ENCODE measurements at places on chromosomes 7 and 10. TPM values are rescaled to one million over a fixed set of nuclear protein-coding genes. Genes with fewer than 3 reads are reported as not detected.

Gene CD36
- total RNA-seq = 0.07 TPM

Gene WDR86
- 0.38 TPM for total RNA-seq

Gene SFRP4
- total RNA-seq = 3.3 TPM

Gene LAMB4
- total RNA-seq = 0.14 TPM

Gene KEL
- not detected for total RNA-seq

Gene FAM241B
- total RNA-seq = 19.8 TPM

Gene SPDYE9
- not detected for total RNA-seq

Gene ZKSCAN1
- 9.7 TPM for total RNA-seq

Gene FAM25G
- total RNA-seq = not detected

Gene AGR3
- total RNA-seq = not detected

Gene CLCN1
- total RNA-seq = 0.02 TPM

Gene CPVL
- total RNA-seq = 0.34 TPM

Gene HTR7
- 0.10 TPM for total RNA-seq

Gene PGAM2
- total RNA-seq = not detected

Gene TBXAS1
- total RNA-seq = 12.6 TPM

Gene ADCY1
- total RNA-seq = 2.5 TPM

Gene ANKRD7
- 0.36 TPM for total RNA-seq

Gene CYP51A1
- 39.8 TPM for total RNA-seq

Gene METTL27
- total RNA-seq = 11.5 TPM

Gene PNLIP
- total RNA-seq = not detected

Gene TOMM7
- 561 TPM for total RNA-seq

Gene SPDYE2
- total RNA-seq = not detected

All from A549 treated with CORT108297 at 1 μM for 4 hours (cell line).